ENCODE measurements at places on chromosomes 2 and 18. TPM values are rescaled to one million over a fixed set of nuclear protein-coding genes. Genes with fewer than 3 reads are reported as not detected.

Gene ADD2
- not detected for total RNA-seq

Gene TRIM43
- total RNA-seq, result not detected

Gene KIF1A
- not detected for total RNA-seq

Gene ITPRIPL1
- total RNA-seq, result 0.99 TPM

Gene TRIB2
- total RNA-seq, result 19.5 TPM

Gene LCT
- not detected for total RNA-seq

Gene POTEC
- not detected for total RNA-seq

Gene SP140
- total RNA-seq, result not detected

Gene ATP8B1
- 23.5 TPM for total RNA-seq

Gene LYPD6
- total RNA-seq, result 0.56 TPM

Gene MIB1
- total RNA-seq, result 33.6 TPM

Gene NTSR2
- not detected for total RNA-seq

Gene QPCT
- total RNA-seq, result 2.9 TPM

Gene OTOS
- total RNA-seq, result not detected

Gene MYOM1
- total RNA-seq, result 0.09 TPM

Gene NOSTRIN
- total RNA-seq, result 0.42 TPM

Gene NPPC
- not detected for total RNA-seq

Gene FOSL2
- total RNA-seq, result 74.8 TPM

Gene RESP18
- total RNA-seq, result not detected

Gene ARHGAP25
- 3.9 TPM for total RNA-seq

Gene CGREF1
- 0.70 TPM for total RNA-seq

Gene PCBP1
- total RNA-seq, result 87.3 TPM

Gene NXPH2
- not detected for total RNA-seq

Gene ZNF892
- 2.5 TPM for total RNA-seq

Gene KIAA2012
- total RNA-seq, result not detected

Gene LIMS4
- not detected for total RNA-seq

Gene RMND5A
- total RNA-seq, result 23.0 TPM

Gene OR6B2
- total RNA-seq, result not detected

Gene LRRTM1
- not detected for total RNA-seq

Gene TSPYL6
- total RNA-seq, result not detected

Gene NRP2
- 20.4 TPM for total RNA-seq

Gene ZNF396
- total RNA-seq, result 0.19 TPM

Gene FAM161A
- total RNA-seq, result 1.1 TPM

Gene ZSCAN30
- 6.5 TPM for total RNA-seq

Gene DHX57
- 11.8 TPM for total RNA-seq

Gene CLEC4F
- not detected for total RNA-seq

Gene LINC00305
- total RNA-seq, result not detected

Gene UGT1A4
- total RNA-seq, result 0.33 TPM

Gene IFT172
- 9.2 TPM for total RNA-seq

Gene CTAGE1
- not detected for total RNA-seq

Gene TLX2
- total RNA-seq, result not detected

Gene MREG
- total RNA-seq, result 19.0 TPM
